ENCODE measurements at places on chromosomes 1 and 21.

DNA sequence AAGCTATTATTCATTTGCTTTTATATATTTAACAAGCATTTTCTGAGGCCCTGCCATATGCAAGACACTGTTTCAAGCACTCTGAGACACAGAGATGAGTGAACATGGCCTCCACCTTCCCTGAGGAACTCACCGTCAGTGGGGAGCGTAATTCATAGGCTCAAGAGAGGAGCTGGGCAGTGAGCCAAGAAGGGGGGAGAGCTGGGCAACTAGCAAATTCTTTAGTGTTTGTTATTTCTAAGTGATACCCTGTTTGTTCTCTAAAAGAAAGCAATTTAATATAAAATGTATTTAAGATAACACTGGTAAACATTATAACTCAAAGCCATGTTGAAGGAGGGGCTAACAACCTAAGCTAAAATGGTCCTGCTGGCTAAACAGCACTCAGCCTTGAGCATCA, 119.2 kb upstream of the NGF start:
- no peak for DNase-seq

DNA sequence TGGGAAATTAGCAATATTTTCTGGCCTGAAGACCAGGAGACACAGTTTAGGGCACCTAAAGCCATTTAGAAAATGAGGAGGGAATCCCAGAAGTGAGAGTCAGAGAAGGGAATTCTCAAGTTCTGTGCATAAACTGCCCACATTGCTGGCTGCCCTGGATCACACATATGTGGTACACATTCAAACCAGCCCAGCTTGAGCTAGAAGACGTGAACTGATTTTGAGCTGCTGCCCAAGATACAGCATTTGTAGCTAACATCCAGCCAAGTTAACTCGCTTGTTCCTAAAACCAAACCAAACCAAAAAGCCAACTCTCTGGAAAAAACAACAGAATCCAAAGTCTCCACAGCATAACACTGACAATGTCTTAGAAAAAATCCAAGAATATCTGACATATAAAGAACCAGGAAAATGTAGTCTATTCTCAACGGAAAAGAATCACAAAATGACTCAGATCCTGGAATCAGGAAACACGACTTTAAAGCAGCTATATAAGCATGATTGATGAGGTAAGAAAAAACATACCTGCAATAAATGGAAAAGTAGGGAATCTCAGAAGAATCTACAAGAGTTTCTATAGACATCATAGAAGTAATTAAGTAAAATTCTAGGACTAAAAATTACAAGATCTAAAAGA, 18.2 kb upstream of the QSOX1 start:
- DNase-seq = no peak

- DNase-seq = no peak
Observed at GRCh38 chr1:27779122-27779521, 6.1 kb downstream of the STX12 start.

GRCh38 chr1:180577361-180577760, 18.6 kb downstream of the OVAAL start:
- no peak for DNase-seq

DNA sequence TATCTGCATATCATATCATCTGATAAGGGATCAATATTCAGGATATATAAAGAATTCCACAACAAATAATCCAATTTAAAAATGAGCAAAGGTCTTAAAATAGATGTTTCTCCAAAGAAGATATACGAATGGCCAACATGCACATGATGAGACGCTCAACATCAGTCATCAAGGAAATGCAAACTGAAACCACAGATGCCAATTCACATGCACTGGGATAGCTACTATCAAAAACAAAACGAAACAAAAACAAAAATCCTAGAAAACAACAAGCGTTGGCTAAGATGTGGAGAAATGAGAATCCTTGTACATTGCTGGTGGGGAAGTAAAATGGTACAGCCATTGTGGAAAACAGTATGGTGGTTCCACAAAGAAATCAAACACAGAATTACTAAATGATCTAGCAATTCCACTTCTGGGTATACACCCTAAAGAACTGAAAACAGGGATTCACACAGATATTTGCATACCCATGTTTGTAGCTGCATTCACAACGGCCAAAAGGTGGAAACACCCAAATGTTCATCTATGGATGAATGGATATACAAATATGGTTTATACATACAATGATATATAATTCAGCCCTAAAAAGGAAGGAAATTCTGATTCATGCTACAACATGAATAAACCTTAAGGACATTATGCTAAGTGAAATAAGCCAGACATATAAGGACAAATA, 79.4 kb downstream of the PCSK9 start:
- no peak for DNase-seq

DNA sequence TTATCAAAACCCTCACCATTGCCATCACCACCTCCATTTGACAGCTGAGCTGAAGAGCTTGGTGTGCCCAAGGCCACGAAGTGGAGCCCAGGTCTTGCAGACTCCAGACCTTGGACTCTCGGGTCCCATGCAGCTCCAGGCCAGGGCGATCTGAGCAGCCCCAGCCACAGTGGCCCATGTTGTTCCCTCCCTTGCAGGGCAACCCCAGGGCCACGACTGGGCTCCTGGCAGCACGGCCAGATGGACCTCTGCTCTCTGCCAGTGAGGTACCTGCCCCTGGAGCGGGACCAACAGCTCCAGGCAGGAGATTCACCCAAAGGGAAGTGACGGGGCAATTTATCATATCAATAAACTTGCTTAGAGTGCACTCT, 182.7 kb upstream of the VAMP3 start:
- no peak for DNase-seq

- DNase-seq = no peak
Observed at GRCh38 chr1:175217721-175218531, 25.4 kb upstream of the KIAA0040 start.

DNA sequence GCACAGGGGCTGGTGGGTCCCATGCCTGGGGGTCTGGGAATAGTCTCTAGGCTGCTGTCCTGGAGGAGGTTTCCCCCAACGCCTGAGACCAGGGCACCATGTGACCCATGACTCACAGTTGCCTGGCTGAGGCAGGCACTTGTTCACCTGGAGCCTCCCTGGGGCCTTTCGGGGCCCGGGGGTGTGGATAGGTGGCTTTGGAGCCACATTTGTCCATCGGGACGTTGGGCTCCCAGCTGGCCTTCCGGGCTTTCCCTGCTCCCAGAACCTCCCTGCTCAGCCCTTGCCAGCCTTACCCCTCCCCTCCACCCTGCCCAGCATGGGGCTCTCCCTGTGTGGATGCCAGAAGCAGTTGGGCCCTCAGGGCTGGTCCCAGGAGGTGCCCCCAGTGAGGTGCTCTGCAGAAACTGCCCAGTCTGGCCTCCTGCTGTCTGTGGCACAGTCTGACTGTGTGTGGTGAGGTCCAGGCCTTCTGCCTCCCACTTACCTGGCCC, 14.2 kb downstream of the COL6A1 start:
- DNase-seq = no peak

DNA sequence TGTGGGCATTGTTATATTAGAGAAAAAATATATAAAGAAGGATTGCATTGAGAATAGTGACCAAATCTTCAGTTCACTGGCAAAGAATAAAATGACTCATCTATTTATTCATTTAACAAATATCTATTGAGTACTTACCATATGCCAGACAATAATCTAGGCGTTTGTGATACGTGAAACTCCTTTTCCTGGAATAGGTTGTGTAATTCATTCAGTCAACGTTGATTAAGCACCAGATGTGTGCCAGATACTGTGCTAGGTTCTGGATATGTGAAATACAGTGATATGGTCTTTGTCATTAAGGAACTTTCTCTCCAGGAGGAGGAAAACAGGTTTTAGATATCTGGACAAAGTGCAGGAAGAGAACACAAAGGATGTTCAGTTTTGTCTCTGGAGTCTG, 344.5 kb downstream of the RWDD3 start:
- DNase-seq = peak; percentile 49

DNA sequence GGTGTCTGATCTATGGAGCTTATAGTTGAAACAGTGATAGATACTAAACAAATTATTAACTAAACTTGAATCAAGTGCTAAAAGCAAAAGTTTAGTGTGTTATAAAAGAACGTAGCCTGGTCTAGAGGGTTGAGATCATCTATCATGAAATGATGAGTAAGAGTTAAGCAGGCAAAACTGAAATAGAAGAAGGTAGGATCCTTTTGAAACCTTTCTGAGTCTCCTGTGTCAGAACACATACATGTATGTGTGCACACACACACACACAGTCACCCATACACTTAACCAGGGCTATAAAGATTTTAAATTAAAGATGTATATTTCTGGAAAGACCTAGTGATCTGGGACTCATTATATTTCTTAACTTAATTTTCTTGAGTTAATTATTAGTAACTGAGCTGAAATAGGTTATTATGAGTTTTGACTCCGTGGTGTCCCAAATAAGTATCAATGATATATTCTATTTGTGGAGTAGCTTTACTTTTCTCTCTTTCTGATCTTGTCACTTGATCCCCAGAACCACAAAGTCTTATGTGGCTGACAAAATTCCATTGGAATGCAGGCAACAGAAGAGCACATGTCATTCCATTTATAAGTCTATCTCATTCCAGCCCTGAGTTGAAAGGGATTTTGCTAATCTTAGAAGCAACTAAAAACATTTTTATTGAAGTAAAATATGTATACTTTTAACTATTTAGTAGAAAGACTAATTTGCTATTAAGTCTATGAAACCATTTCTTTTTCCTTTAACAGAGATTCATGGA, 70.7 kb downstream of the PRRX1 start:
- DNase-seq = no peak

DNA sequence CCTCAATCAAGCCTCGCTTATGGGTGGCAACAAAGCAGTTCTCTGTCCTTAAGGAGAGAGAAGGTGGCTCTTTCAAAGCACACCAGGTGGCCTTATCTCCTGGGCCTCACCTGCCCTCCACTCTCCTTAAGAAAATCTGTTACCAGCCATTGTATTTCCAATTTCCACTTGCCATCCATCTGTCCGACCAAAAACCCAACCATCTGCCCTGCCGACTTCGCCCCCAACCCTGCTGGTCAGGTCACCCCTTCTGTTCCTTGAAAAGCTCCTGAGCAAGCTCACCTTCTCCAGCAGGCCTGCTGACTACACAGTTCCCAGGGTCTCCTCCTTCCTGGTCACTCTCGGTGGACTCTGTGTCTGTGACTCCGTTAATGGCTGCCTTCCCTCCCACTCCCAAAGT, 619 bp upstream of the IGFN1 start:
- DNase-seq = no peak

DNA sequence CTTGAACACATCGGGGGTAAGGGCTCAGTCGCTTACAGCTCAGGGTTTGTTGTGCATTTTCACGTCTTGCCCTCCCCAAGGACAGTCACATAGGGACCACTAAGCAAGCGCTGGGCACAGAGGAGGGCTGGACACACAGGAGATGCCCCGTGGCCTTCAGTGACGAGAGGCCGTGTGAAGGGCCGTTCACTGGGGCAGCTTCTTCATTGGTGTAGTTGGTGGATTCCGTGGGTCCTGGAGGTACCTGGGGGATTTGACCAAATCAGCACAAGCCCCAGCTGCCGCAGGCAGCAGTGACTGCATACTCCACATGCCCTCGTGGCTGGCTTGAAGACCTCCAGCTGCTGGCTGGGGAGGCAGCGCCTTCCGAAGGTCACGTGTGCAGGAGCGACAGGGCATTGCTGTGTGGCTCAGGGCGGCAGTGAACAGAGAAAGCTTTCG, 100.8 kb upstream of the C1orf174 start:
- no peak for DNase-seq

DNA sequence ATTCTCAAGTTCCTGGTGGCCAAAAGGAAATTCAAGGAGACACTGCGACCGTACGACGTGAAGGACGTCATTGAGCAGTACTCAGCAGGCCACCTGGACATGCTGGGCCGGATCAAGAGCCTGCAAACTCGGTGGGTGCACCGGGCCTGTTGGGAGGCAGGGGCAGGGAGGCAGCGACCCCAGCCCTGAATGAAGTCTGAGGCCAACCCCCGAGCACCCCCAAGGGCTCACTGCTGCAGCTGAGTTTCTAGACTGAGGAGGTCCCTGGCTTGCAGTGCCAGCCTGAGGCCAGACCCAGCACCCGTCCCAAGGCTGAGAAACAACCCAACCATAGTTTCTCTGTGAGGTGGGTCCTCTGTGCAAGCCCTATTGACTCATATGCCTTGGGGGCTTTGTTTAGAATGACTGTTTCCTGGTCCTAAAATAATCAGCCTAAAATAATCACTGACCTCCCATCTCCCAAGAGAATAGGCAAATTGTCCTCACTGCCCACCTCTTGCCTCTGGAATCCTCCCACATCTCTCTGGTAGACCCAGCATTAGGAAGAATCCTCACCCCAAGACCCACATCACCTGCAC, 27.1 kb downstream of the CITED4 start:
- no peak for DNase-seq

DNA sequence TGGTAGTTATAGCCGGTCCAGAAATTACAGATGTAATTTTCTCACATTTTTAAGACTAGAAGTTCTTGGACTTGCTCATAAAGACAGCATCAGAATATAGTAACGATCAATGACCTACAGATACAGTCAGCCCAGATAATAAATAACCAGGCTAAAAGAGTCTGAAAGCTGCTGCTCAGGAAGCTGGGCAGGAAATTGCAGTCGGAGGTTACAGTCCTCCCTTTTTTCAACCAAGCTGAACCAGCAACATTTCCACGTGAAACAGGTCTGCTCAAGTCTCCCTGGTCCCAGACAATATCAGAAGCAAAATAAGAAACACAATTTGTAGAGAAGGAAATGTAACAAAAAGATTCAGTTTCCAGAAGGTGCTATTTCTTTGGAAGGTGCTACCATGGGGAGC, 457.4 kb downstream of the SIPA1L2 start:
- DNase-seq = no peak

DNA sequence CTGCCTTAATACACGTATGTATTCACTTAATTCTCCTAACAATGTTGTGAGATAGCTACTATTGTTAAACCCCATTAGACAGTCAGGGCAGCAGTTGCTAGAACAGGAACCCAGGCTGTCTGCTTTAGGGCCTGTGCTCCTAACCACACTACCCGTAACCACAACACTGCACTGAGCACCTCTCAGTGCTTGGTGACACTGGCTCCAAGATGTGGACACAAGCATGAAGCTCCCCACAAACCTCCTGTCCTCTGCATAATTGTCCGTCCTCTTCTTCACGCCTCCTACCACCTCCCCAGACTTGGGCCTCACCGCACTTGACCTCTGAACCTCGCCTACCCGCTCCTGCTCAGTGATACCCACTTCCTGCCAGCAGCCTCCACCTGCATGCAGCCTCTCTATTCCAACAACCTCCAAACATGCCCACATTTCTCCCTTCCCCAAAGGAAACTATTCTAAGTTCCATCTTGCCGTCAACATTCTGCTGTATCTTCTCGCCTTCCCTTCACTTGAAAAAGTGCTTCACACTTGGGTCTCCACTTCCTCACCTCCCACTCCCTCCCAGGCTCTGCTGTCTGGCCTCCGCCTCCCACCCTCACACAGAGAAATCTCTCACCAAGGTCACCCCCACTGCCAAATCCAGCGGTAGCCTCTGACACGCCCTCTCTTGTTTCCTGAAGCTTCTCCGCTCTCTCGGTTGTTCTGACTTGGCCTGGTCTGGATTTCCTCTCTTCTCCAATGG, 14.6 kb upstream of the AHDC1 start:
- peak; percentile 29 for DNase-seq

GRCh38 chr1:51624855-51625254, 8.0 kb downstream of the OSBPL9 start:
- peak; percentile 64 for DNase-seq

Data from DMS53 (cell line).